ENCODE measurements at places on chromosomes 13 and 19.

- 0 out of 2 replicates have a peak, but pooled peaks cover 3% of the 10 kb centered on the region for H3K27me3 ChIP-seq
- H3K4me3 ChIP-seq, result peak overlapping the region; percentile 99
- peaks cover 4% of the 10 kb centered on the region for H3K36me3 ChIP-seq
- no peak for DNase-seq
- H3K4me1 ChIP-seq, result peaks cover 14% of the 10 kb centered on the region
Measured at GRCh38 chr19:11434703-11435056, 241 bp downstream of the ODAD3 start.

GRCh38 chr19:33247441-33247819, 21.8 kb upstream of the SLC7A10 start:
- peaks cover 3% of the 10 kb centered on the region for H3K27me3 ChIP-seq
- H3K4me1 ChIP-seq, result no peaks in the 10 kb centered on the region
- no peak for DNase-seq
- H3K4me3 ChIP-seq, result no peak overlapping the region

- H3K4me3 ChIP-seq, result no peak overlapping the region
- H3K27ac ChIP-seq, result no peak overlapping the region
- peaks cover 5% of the 10 kb centered on the region for H3K27me3 ChIP-seq
- no peaks in the 10 kb centered on the region for H3K4me1 ChIP-seq
- DNase-seq, result no peak
Measured at GRCh38 chr13:40657307-40657706, 9.1 kb downstream of the FOXO1 start.

DNA sequence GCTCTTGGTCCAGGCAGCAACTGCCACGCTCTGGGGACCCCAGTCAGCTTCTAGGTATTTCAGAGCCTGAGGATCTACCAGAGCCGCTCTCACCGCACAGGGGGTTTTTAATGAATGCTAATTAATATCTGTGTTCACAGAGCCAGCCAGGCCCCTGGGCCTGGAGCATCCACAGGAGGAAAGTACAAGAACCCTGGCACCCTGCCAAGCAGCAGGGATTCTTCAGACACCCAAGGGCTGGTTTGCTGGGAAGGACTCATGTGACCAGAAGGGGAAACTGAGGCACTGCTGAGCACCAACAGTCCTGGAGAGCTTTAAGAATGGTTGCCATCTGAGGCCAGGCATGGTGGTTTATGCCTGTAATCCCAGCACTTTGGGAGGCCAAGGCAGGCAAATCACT, 38.0 kb upstream of the ADGRE5 start:
- peaks cover 40% of the 10 kb centered on the region for H3K27me3 ChIP-seq
- no peak overlapping the region for H3K4me3 ChIP-seq
- H3K4me1 ChIP-seq, result peaks cover 1% of the 10 kb centered on the region
- no peaks in the 10 kb centered on the region for H3K36me3 ChIP-seq
- no peak overlapping the region for H3K27ac ChIP-seq
- DNase-seq, result no peak

DNA sequence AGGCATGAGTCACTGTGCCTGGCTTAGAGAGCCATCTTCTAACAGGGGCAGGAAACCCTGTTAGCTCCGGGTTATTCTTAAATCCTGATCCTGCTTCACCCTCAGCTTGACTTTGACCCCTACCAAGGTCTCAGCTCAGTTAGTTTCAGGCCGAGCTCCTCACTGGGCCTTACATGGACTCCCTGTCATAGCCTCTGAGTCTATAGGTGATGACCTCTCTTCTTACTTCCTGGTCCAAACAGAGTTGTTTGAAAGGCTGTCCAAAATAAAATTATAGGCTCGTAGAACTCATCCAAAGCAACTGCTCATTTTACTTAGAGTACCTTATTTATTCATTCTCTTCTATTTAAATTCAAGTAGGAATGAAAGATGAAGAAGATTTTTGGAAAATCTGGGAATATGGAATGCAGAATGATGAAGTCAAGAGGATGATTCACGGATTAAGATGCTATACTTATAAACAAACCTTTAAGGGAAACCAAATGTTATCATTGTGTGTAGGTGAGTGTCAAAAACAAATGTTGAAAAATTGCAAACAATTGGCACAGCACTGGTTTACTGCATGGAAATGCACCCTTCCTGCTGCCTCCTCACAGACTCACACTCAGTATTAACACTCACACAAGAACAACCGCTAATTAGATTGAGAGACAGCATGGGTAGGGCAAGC, 174.1 kb downstream of the RGCC start:
- H3K4me1 ChIP-seq, result peaks cover 23% of the 10 kb centered on the region
- no peaks in the 10 kb centered on the region for H3K27me3 ChIP-seq
- no peak overlapping the region for H3K4me3 ChIP-seq
- H3K27ac ChIP-seq, result peak overlapping the region; percentile 60
- H3K36me3 ChIP-seq, result no peaks in the 10 kb centered on the region

GRCh38 chr19:46192992-46193650, 36.4 kb upstream of the IGFL1 start:
- peak overlapping the region; percentile 69 for H3K4me3 ChIP-seq
- peak; percentile 79 for DNase-seq
- peaks cover 12% of the 10 kb centered on the region for H3K4me1 ChIP-seq
- peaks cover 59% of the 10 kb centered on the region for H3K27me3 ChIP-seq

DNA sequence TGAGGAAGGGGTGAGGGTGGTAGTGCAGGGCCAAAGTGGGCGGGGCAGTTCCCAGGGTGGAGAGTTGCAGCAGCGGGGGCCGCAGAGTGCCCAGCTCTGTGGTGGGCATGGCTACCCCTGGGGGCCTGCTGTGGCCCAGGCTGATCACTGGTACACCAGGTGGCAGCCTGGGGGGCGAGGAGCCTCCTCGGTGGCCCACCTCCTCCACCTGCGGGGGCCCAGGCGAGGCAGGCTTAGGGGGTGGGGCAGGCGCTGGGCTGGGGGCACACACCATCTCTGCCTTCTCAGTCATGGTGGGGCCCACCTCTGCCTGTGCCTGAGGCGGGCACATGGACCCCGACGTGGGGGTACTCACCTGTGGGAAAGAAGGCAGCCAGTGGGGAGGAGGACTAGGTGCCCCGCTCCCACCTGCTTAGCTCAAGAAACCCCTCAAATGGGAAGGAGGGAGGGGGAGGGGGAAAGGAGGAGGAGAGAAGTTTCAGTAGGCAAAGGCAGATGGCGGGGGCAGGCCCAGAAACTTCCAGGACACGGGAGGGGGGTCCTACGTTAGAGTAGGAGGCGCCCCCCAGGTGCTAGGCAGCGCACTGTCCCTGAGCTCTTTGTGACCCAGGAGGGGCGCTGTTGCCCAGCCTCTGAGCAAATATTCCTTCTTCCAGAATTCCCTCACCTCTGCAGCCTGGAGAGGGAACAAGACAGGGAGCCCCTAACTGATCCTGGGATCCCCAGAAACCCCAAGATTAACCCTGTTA, 1.6 kb downstream of the LYL1 start:
- DNase-seq, result no peak
- peaks cover 16% of the 10 kb centered on the region for H3K36me3 ChIP-seq
- peaks cover 9% of the 10 kb centered on the region for H3K27me3 ChIP-seq
- peaks cover 30% of the 10 kb centered on the region for H3K4me1 ChIP-seq
- peak overlapping the region; percentile 81 for H3K4me3 ChIP-seq

GRCh38 chr19:7923295-7924191, 2.4 kb downstream of the CTXN1 start:
- no peak overlapping the region for H3K4me3 ChIP-seq
- H3K36me3 ChIP-seq, result peaks cover 4% of the 10 kb centered on the region
- no peak overlapping the region for H3K27ac ChIP-seq
- peaks cover 2% of the 10 kb centered on the region for H3K27me3 ChIP-seq

- H3K27ac ChIP-seq, result peak within 1 kb of the TSS; percentile 86
- peak; percentile 43 for DNase-seq
- peaks cover 11% of the 10 kb centered on the region for H3K36me3 ChIP-seq
- peaks cover 35% of the 10 kb centered on the region for H3K4me1 ChIP-seq
- no peaks in the 10 kb centered on the region for H3K27me3 ChIP-seq
Measured at GRCh38 chr19:44643605-44644401, at the start of gene PVR. Gene PVR (plus strand): TSS chr19:44643910. CDS start chr19:44644097, 187 bp downstream.

- no peak for DNase-seq
- H3K27ac ChIP-seq, result no peak overlapping the region
- peak overlapping the region; percentile 46 for H3K4me3 ChIP-seq
- H3K27me3 ChIP-seq, result peaks cover 3% of the 10 kb centered on the region
- no peaks in the 10 kb centered on the region for H3K4me1 ChIP-seq
Measured at GRCh38 chr13:34750078-34750931, 191.8 kb upstream of the NBEA start.

- H3K4me1 ChIP-seq, result peaks cover 24% of the 10 kb centered on the region
- no peak for DNase-seq
- H3K27ac ChIP-seq, result no peak overlapping the region
- no peaks in the 10 kb centered on the region for H3K36me3 ChIP-seq
- H3K4me3 ChIP-seq, result no peak overlapping the region
Measured at GRCh38 chr13:41018602-41018948, 541 bp downstream of the ELF1 start.

DNA sequence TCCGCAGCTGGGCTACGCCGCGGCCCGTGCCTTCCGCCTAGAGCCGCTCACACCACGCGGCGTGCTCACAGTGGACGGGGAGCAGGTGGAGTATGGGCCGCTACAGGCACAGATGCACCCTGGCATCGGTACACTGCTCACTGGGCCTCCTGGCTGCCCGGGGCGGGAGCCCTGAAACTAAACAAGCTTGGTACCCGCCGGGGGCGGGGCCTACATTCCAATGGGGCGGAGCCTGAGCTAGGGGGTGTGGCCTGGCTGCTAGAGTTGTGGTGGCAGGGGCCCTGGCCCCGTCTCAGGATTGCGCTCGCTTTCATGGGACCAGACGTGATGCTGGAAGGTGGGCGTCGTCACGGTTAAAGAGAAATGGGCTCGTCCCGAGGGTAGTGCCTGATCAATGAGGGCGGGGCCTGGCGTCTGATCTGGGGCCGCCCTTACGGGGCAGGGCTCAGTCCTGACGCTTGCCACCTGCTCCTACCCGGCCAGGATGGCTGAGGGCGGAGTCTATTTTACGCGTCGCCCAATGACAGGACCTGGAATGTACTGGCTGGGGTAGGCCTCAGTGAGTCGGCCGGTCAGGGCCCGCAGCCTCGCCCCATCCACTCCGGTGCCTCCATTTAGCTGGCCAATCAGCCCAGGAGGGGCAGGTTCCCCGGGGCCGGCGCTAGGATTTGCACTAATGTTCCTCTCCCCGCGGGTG, 7.4 kb downstream of the DBP start:
- no peak overlapping the region for H3K27ac ChIP-seq
- H3K27me3 ChIP-seq, result no peaks in the 10 kb centered on the region
- no peak overlapping the region for H3K4me3 ChIP-seq
- H3K36me3 ChIP-seq, result no peaks in the 10 kb centered on the region
- H3K4me1 ChIP-seq, result peaks cover 34% of the 10 kb centered on the region

- no peak overlapping the region for H3K4me3 ChIP-seq
- H3K4me1 ChIP-seq, result no peaks in the 10 kb centered on the region
- H3K36me3 ChIP-seq, result no peaks in the 10 kb centered on the region
- DNase-seq, result no peak
- H3K27ac ChIP-seq, result no peak overlapping the region
Measured at GRCh38 chr13:96898646-96899254, 95.5 kb downstream of the OXGR1 start.

GRCh38 chr13:29103065-29103800, 283.1 kb downstream of the MTUS2 start:
- peaks cover 4% of the 10 kb centered on the region for H3K27me3 ChIP-seq
- DNase-seq, result no peak
- no peaks in the 10 kb centered on the region for H3K4me1 ChIP-seq
- no peak overlapping the region for H3K4me3 ChIP-seq
- no peaks in the 10 kb centered on the region for H3K36me3 ChIP-seq

DNA sequence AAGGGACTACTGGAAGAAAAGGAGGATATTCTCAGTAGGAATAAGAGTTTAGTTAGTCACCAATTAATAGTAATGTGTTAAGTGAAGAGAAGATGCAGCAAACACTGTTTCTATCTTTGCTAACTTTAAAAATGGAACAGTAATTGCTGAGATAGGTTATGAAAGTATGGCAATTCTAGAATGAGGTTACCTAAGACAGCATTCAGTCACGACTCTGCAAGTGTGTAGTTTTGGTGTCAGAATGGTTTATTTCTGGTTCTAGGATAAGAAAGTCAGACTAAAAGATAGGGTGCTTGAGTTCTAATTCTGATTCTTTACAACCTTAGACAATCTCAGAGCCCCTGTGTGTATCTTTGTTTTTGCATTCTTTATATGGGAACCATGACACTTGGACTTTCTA, 138.1 kb downstream of the POU4F1 start:
- H3K36me3 ChIP-seq, result no peaks in the 10 kb centered on the region
- H3K27ac ChIP-seq, result no peak overlapping the region
- no peak overlapping the region for H3K4me3 ChIP-seq
- no peaks in the 10 kb centered on the region for H3K4me1 ChIP-seq
- no peak for DNase-seq

DNA sequence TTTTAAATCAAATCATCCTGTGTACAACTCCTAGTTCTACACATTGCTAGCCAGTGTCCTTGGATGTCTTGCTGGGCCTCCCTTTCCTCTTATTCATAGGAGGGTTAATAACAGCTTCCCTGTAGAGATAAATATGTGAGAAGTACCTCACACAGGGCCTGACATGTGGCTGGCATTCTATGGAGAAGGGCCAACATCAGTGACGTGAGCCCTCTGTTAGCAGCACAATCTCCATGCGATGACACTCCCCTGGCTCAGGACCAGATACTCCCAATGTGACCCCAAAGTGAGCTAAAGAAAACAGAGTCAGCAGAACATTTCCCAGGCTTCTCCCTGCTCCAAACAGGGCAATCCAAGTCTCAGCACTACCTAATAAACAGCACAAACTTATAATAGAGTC, 818.4 kb downstream of the DIAPH3 start:
- H3K36me3 ChIP-seq, result no peaks in the 10 kb centered on the region
- DNase-seq, result no peak
- peaks cover 8% of the 10 kb centered on the region for H3K27me3 ChIP-seq
- no peak overlapping the region for H3K4me3 ChIP-seq

DNA sequence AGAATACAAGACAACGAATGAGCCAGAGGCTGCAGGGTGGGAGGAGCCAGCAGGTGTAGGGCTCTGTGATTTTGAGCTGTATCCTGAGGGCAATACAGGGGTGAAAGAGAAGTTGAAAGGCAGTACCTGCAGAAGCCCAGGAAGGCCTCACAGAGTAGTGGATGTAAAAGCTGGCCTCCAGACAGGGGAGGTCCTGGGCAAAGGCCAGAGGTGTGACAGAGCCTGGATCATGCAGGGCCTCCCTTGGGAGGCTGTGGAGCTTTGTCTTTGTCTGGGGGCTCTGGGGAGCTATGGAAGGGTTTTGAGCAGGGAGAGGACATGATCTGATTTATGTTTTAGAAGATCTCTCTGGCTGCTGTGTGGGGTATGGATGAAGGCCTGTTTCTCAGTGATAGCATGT, 2.7 kb downstream of the MEGF8 start:
- no peak for DNase-seq
- peaks cover 4% of the 10 kb centered on the region for H3K27me3 ChIP-seq
- peaks cover 36% of the 10 kb centered on the region for H3K4me1 ChIP-seq
- H3K27ac ChIP-seq, result no peak overlapping the region

All from HFFc6 (cell line).